ENCODE measurements at places on chromosomes 5 and 9.

- H3K36me3 ChIP-seq: no peaks in the 10 kb centered on the region
- DNase-seq: no peak
- H3K27ac ChIP-seq: no peak overlapping the region
- H3K4me3 ChIP-seq: no peak overlapping the region
- no peaks in the 10 kb centered on the region for H3K4me1 ChIP-seq
These were observed 49.3 kb downstream of the PDCD1LG2 start for GRCh38 chr9:5559659-5560058.

GRCh38 chr5:148214665-148215185 is 11.9 kb downstream of the SPINK6 start:
- DNase-seq: no peak
- H3K36me3 ChIP-seq: no peaks in the 10 kb centered on the region
- H3K4me1 ChIP-seq: no peaks in the 10 kb centered on the region
- no peak overlapping the region for H3K4me3 ChIP-seq
- H3K27me3 ChIP-seq: no peaks in the 10 kb centered on the region

DNA sequence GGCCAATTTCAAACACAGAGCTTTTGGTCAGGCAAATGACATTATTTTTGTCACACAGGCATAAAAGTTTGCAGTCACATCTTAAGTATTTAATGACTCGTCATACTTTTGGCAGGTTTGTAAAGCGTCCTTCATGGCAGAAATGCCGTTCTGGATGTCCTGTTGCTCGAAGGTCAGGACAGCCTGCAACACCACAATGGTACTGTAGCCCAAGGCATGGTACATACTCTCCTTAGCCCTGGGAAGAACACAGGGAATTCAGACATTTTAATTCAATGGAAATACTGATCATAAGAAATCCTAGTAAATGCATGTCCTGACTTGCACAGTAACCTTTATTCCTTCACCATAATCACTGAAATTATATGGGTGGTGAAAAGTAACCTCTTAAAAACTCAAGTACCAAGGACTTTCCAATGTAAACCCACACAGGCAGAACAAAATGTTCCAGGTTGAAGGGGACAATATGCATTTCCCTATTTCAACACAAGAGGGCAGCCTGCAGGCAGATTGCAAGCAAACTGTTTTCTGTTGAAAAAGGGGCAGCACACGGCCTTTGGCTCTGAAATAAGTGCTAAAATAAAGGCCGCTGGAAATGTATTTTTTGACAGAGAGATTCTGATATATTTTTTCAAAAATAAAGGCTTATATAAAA is 95.7 kb downstream of the TTC39B start:
- H3K4me1 ChIP-seq: no peaks in the 10 kb centered on the region
- peaks cover 12% of the 10 kb centered on the region for H3K36me3 ChIP-seq
- no peaks in the 10 kb centered on the region for H3K27me3 ChIP-seq
- no peak overlapping the region for H3K4me3 ChIP-seq
- peak; percentile 43 for DNase-seq
- no peak overlapping the region for H3K27ac ChIP-seq

DNA sequence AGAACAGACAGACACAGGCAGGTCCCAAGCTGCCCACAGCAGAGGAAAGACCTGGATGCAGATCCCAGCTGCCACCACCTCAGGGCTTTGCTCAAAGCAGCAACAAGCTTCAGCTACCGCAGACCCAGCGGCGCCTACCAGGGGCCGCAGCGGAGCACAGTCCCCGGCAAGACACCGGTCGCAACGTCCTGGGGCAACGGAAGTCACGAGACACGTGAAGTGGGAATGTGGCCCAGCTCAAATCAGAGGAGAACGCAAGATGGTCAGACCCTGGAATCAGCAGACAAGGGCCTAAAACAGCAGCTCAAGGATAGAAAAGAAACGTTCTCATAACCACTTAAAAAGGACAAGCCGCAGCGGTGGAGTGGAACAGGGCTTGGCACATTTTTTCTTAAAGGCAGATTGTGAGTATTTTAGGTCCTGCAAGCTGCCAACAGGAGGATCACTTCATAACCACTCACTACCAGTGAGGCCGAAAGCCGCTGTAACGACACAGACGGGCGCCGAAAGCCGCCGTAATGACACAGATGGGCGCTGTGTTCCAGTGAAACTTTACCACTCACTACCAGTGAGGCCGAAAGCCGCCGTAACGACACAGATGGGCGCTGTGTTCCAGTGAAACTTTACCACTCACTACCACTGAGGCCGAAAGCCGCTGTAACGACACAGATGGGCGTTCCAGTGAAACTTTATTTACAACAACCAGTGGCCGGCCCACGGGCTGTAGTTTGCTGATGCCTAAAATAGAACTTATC is 21.7 kb downstream of the SLC9A3 start:
- H3K27me3 ChIP-seq: no peaks in the 10 kb centered on the region
- H3K27ac ChIP-seq: no peak overlapping the region
- no peak for DNase-seq
- H3K36me3 ChIP-seq: no peaks in the 10 kb centered on the region

DNA sequence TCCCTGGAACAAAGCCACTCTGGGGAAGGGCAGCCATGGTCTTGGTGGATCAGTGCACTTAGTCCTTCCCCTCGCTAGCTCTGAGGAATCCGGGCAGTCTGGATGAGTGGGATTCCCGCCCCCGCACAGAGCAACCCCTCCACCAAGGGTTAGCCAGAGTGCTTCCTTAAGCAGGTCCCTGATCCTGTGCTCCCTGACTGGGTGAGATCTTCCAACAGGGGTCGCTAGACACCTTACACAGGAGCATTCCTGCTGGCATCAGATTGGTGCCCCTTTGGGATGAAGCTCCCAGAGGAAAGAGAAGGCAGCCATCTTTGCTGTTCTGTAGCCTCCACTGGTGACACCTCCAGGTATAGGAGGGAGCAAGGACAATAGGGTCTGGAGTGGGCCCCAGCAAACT is 228.8 kb downstream of the AP3B1 start:
- no peak for DNase-seq
- H3K4me1 ChIP-seq: no peaks in the 10 kb centered on the region
- H3K4me3 ChIP-seq: no peak overlapping the region
- no peaks in the 10 kb centered on the region for H3K27me3 ChIP-seq
- no peaks in the 10 kb centered on the region for H3K36me3 ChIP-seq
- no peak overlapping the region for H3K27ac ChIP-seq

DNA sequence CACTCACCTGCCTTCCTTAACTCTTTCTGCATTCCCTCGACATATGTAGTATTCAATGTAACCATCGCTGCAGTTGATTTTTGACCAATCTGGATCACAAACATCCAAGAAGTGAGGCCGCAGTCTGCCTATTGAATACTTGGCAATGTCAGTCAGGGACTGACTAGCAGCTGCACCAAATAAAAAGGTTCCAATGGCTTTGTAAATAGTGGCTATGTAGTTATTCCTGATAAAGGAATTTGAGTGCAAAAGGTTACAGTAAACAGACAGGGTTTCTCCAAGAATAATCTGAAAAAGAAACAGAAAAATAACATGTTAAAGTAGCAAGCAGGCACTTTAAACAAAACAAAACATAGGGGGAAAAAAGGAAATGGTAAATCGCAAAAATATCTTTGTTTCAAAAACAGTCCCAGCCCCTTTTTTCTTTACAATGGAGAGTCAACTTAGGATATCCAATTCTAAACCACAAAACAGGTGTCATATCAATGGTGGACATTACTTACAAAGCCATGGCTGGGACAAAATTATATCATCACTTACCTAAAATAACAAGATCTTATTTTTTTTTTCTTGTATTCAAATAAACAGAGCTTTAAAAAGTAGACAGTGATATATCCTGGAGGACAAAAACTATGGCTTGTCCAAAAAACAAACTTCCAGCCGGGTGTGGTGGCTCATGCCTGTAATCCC is 66.8 kb downstream of the PLPP1 start:
- peaks cover 10% of the 10 kb centered on the region for H3K36me3 ChIP-seq
- peak overlapping the region; percentile 5 for H3K27ac ChIP-seq
- no peaks in the 10 kb centered on the region for H3K4me1 ChIP-seq
- no peak for DNase-seq

GRCh38 chr5:32711681-32712480 is 760 bp downstream of the NPR3 start:
- no peak for DNase-seq
- H3K27ac ChIP-seq: no peak overlapping the region
- H3K4me3 ChIP-seq: no peak overlapping the region

DNA sequence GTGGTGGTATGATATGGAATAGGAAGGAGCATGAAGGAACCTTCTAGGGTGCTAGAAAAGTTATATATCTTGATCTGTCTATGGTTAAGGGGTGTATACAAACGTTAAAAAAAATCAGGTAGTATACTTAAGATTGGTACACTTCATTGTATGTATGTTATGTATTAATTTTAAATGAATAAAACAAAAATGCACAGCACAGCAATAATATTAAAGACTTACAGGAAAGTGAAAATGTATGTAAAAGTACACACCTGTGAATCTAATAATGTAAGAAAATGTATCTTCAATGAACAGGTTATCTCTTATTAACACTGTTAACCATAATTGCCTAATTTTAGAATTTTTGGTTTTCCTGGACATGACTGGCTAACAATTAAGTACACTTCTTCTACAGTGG is 77.2 kb downstream of the HMGCR start:
- H3K27ac ChIP-seq: no peak overlapping the region
- H3K36me3 ChIP-seq: no peaks in the 10 kb centered on the region
- no peaks in the 10 kb centered on the region for H3K4me1 ChIP-seq
- no peak for DNase-seq

DNA sequence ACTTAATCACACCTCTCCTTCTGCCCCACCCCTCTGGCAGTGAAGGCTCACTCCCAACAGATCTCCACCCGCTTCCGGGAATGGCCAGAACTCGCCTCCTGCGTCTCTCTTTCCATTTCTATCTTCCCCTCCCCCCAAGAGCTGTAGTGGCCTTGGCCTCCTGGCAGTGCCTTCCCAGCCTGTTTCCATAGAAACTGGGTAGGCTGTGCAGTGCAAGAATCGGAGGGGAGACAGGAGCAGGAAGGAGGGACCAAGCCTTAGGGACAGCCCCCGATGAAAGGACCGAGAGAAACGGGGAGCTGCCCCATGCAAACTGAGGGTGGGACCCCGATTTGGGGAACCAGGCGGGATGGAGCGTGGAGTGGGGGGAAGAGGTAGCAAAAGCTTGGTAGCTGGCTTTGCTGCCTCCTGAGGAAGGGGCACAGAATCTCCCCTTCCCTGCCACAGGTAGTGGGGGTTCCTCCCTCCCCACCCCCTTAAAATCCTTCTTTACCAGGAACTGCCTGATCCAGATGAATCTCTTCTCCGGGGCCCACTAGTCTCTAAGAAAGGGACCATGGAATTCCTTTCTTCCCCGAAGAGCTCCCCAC is 4.5 kb upstream of the PCDH1 start:
- H3K4me3 ChIP-seq: no peak overlapping the region
- peaks cover 10% of the 10 kb centered on the region for H3K27me3 ChIP-seq
- no peaks in the 10 kb centered on the region for H3K36me3 ChIP-seq
- H3K4me1 ChIP-seq: no peaks in the 10 kb centered on the region

- no peak for DNase-seq
- H3K36me3 ChIP-seq: peaks cover 16% of the 10 kb centered on the region
- H3K4me3 ChIP-seq: no peak overlapping the region
- H3K27me3 ChIP-seq: no peaks in the 10 kb centered on the region
These were observed 260.4 kb downstream of the FANCC start for GRCh38 chr9:95057101-95057500.
